ENCODE measurements at places on chromosomes 1 and 21. TPM values are rescaled to one million over a fixed set of nuclear protein-coding genes. Genes with fewer than 3 reads are reported as not detected.

- no peaks in the 10 kb centered on the region for H3K4me1 ChIP-seq
- no peak overlapping the region for H3K27ac ChIP-seq
- H3K27me3 ChIP-seq = no peaks in the 10 kb centered on the region
- no peak for DNase-seq
- H3K4me3 ChIP-seq = no peak overlapping the region
- no peaks in the 10 kb centered on the region for H3K36me3 ChIP-seq
Observed at GRCh38 chr21:31316488-31317169, 27.4 kb downstream of the TIAM1 start.

- peaks cover 50% of the 10 kb centered on the region for H3K4me1 ChIP-seq
- no peaks in the 10 kb centered on the region for H3K27me3 ChIP-seq
- no peak for DNase-seq
- H3K4me3 ChIP-seq = no peak overlapping the region
- peaks cover 59% of the 10 kb centered on the region for H3K36me3 ChIP-seq
- H3K27ac ChIP-seq = no peak overlapping the region
Observed at GRCh38 chr1:54398963-54399528, 7.1 kb downstream of the SSBP3 start.

GRCh38 chr1:240194120-240194519, 102.4 kb downstream of the FMN2 start:
- no peak for DNase-seq
- no peak overlapping the region for H3K27ac ChIP-seq
- no peaks in the 10 kb centered on the region for H3K4me1 ChIP-seq
- no peaks in the 10 kb centered on the region for H3K27me3 ChIP-seq
- H3K36me3 ChIP-seq = no peaks in the 10 kb centered on the region
- H3K4me3 ChIP-seq = no peak overlapping the region

- no peaks in the 10 kb centered on the region for H3K27me3 ChIP-seq
- H3K36me3 ChIP-seq = no peaks in the 10 kb centered on the region
- H3K27ac ChIP-seq = no peak overlapping the region
- no peak for DNase-seq
Observed at GRCh38 chr1:24846671-24847070, 83.4 kb downstream of the RUNX3 start.

DNA sequence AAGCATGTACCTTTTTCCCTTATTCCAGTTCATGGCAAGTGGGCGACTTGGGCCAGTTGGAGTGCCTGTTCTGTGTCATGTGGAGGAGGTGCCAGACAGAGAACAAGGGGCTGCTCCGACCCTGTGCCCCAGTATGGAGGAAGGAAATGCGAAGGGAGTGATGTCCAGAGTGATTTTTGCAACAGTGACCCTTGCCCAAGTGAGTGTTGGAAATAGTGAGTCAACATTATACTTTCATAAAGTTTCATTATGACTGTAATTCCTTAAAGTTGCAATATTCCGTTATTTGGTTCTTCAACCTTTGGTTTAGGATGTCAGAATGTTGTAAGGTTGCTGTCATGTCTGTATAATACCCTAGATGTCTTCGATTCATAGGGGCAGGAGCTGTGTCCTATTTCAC, 230.5 kb downstream of the TPR start:
- H3K4me1 ChIP-seq = no peaks in the 10 kb centered on the region
- H3K27ac ChIP-seq = no peak overlapping the region
- H3K4me3 ChIP-seq = no peak overlapping the region
- H3K36me3 ChIP-seq = no peaks in the 10 kb centered on the region
- DNase-seq = no peak

DNA sequence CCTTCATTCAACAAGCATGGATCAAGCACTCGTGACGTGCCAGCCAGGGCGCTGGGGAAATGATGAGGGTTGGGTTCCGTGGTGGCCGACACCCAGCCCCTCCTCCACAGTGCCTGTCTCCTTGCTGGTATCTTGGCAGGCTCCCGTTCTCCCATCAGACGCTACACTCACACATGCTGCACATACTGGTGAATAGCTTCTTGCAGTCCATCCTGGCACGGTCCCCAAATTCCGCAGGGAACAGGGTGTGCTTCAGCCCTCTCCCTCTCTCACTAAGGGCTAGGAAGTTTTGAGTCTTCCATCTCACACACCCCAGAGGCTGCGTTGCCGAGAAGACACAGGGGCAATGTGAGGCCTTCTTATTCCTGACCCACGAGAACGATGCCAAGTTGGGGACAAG, 10.1 kb upstream of the MEF2D start:
- H3K36me3 ChIP-seq = no peaks in the 10 kb centered on the region
- peak; percentile 54 for DNase-seq
- H3K27me3 ChIP-seq = no peaks in the 10 kb centered on the region
- H3K27ac ChIP-seq = no peak overlapping the region

GRCh38 chr1:201011616-201012015, 11.9 kb downstream of the KIF21B start:
- no peak for DNase-seq
- H3K36me3 ChIP-seq = no peaks in the 10 kb centered on the region
- H3K27me3 ChIP-seq = no peaks in the 10 kb centered on the region
- no peak overlapping the region for H3K4me3 ChIP-seq

- no peak overlapping the region for H3K4me3 ChIP-seq
- no peaks in the 10 kb centered on the region for H3K27me3 ChIP-seq
- no peak for DNase-seq
Observed at GRCh38 chr1:170247751-170248521, 102.2 kb downstream of the NTMT2 start.

DNA sequence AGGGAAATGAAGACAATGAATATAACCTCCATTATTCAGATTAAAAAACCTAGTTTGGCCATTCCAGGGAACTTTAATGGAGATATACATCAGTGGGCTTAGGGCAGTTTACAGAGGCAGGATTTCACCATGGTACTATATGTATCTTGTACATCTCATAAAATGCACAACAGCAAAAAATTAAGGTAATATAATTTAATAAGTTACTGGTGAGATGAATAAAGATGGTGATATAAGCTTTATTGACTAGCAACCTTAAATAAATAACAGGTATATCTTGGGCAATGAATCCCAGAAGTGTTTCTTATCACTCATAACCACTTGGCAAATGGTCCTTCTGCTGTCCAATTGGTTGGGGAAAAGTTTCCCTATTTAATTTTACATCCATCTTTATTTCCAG, 29.0 kb downstream of the XCL1 start:
- no peak overlapping the region for H3K4me3 ChIP-seq
- H3K27ac ChIP-seq = no peak overlapping the region
- peaks cover 7% of the 10 kb centered on the region for H3K4me1 ChIP-seq

- peaks cover 36% of the 10 kb centered on the region for H3K36me3 ChIP-seq
- no peak overlapping the region for H3K27ac ChIP-seq
- no peak overlapping the region for H3K4me3 ChIP-seq
- H3K27me3 ChIP-seq = no peaks in the 10 kb centered on the region
- no peak for DNase-seq
Observed at GRCh38 chr21:43805275-43805800, 16.0 kb downstream of the RRP1 start.

DNA sequence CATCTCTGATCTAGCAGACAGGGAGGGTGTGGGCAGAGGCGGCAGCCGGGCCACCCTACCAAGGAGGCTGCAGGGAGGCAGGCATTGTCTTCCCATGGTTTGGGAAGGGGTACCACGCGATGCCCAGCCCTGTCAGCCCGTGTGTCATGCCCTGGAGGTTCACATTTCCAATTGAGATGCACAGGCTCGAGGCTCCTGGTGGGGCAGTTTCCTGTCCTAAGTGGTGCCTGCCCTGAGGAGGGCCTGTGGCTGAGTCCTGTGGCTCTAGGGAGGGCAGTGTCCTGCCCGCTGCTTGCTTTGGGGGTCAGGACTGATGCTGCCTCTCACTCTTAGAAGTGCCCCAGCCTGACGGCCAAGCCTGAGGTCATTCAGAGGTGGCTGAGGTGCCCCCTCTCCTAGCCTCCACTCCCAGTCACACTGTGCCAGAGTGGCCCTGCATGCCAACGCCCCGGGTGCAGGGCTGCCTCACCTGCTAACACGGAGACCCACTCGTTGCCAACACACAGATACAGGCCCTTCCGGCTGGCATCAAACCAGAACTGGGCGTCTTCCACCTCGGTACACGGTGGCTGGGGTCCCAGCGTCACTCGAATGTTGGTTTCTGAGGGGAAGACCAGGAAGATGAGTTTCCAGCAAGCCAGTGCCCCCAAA, 11.9 kb downstream of the KRTAP10-1 start:
- no peak overlapping the region for H3K27ac ChIP-seq
- DNase-seq = no peak
- no peak overlapping the region for H3K4me3 ChIP-seq
- no peaks in the 10 kb centered on the region for H3K36me3 ChIP-seq

GRCh38 chr21:44502171-44502958, 37.6 kb downstream of the KRTAP10-1 start:
- DNase-seq = no peak
- H3K4me1 ChIP-seq = no peaks in the 10 kb centered on the region
- no peak overlapping the region for H3K4me3 ChIP-seq
- peaks cover 7% of the 10 kb centered on the region for H3K27me3 ChIP-seq
- no peak overlapping the region for H3K27ac ChIP-seq

- H3K4me1 ChIP-seq = peaks cover 7% of the 10 kb centered on the region
- DNase-seq = no peak
- H3K4me3 ChIP-seq = no peak overlapping the region
- H3K27ac ChIP-seq = no peak overlapping the region
- H3K36me3 ChIP-seq = no peaks in the 10 kb centered on the region
- H3K27me3 ChIP-seq = no peaks in the 10 kb centered on the region
Observed at GRCh38 chr1:93437976-93438605, 9.8 kb upstream of the FNBP1L start.

DNA sequence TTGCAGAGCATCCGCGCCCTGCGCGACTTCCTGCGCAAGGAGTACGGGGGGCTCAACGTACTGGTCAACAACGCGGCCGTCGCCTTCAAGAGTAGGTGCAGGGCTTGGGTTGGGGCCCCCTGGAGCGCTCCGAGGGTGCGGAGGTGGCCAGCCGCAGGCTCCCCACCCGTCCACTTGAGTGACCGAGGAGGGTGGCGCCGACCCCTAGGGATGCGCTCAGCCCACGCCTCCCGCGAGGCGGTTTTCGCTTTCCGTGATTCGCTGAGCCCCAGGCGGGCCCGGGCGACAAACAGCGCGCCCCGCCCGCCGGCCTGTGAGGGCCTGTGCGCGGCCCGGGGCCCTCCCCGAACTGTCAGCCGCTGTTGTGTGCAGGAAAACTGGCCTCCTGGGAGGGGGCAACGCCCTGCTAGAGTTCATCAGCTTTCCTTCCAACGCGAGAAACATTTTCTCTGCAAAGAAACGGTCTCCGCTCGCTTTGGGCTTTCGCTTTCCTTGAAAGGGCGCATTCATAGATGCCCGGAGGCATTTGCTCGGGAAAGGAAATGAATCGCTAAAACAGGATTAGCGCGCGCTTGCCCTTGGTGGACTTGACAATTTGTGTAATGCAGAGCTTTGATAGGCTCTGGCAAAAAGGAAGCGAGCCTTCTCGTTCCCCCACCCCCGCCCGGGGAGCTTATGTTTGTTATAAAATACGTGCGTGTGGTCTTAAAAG, 668 bp downstream of the CBR3 start:
- peak overlapping the region; percentile 71 for H3K4me3 ChIP-seq
- peak overlapping the region; percentile 34 for H3K27ac ChIP-seq
- H3K36me3 ChIP-seq = no peaks in the 10 kb centered on the region
- peak; percentile 69 for DNase-seq
- no peaks in the 10 kb centered on the region for H3K27me3 ChIP-seq

GRCh38 chr21:28554660-28555475, 437.8 kb downstream of the LTN1 start:
- DNase-seq = no peak
- H3K4me1 ChIP-seq = no peaks in the 10 kb centered on the region
- H3K4me3 ChIP-seq = no peak overlapping the region

DNA sequence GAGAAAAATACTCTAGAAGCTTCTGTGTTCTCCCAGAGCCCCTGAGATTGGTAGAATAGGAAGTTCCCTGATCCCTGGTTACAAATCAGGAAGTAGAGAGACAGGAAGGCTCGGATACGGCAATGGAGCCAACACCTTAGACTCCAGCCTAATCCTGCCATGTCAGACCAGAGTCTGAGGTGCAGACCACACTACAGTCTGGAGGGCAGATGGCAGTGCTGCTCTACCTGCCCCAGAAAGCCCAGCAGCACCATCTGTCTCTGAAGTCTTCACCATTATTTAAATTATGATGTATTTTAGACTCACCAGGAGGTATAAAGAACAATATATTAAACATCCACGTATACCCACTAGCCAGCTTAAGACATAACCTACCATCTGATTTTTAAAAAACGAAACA, 93.0 kb downstream of the MTR start:
- no peaks in the 10 kb centered on the region for H3K4me1 ChIP-seq
- H3K4me3 ChIP-seq = no peak overlapping the region
- no peaks in the 10 kb centered on the region for H3K36me3 ChIP-seq
- DNase-seq = no peak

DNA sequence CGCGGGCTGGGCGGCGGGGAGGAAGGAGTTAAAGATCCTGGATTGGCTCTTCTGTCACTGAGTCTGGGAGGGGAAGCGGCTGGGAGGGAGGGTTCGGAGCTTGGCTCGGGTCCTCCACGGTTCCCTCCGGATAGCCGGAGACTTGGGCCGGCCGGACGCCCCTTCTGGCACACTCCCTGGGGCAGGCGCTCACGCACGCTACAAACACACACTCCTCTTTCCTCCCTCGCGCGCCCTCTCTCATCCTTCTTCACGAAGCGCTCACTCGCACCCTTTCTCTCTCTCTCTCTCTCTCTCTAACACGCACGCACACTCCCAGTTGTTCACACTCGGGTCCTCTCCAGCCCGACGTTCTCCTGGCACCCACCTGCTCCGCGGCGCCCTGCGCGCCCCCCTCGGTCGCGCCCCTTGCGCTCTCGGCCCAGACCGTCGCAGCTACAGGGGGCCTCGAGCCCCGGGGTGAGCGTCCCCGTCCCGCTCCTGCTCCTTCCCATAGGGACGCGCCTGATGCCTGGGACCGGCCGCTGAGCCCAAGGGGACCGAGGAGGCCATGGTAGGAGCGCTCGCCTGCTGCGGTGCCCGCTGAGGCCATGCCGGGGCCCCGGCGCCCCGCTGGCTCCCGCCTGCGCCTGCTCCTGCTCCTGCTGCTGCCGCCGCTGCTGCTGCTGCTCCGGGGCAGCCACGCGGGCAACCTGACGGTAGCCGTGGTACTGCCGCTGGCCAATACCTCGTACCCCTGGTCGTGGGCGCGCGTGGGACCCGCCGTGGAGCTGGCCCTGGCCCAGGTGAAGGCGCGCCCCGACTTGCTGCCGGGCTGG, at the start of gene NPR1:
Gene NPR1, plus strand, starts transcription at position 170 of the 818 bp plus-strand sequence. Its CDS starts 421 bp downstream, at position 591.
- H3K4me1 ChIP-seq = peaks cover 20% of the 10 kb centered on the region
- H3K27me3 ChIP-seq = no peaks in the 10 kb centered on the region
- no peaks in the 10 kb centered on the region for H3K36me3 ChIP-seq

Gene UBXN10
- 2.4 TPM for total RNA-seq

Gene TP53BP2
- 28.4 TPM for total RNA-seq

Gene CCDC185
- not detected for total RNA-seq

Gene RIPPLY3
- 0.38 TPM for total RNA-seq

Gene GJA4
- total RNA-seq = 46.9 TPM

Gene AZIN2
- total RNA-seq = 11.8 TPM

Gene NR1I3
- total RNA-seq = not detected

Gene TOMM40L
- total RNA-seq = 18.4 TPM

Gene TNFSF4
- total RNA-seq = 3.6 TPM

Gene OR10Z1
- total RNA-seq = not detected

Gene OR2T11
- total RNA-seq = not detected

Gene ANGPTL3
- not detected for total RNA-seq

Gene CFHR2
- not detected for total RNA-seq

All from adrenal gland (tissue), 19 donors.